Esophagus muscularis mucosa (tissue), 4 donors: ENCODE measurements at places on chromosomes 16 and 17. TPM values are rescaled to one million over a fixed set of nuclear protein-coding genes. Genes with fewer than 3 reads are reported as not detected.

DNA sequence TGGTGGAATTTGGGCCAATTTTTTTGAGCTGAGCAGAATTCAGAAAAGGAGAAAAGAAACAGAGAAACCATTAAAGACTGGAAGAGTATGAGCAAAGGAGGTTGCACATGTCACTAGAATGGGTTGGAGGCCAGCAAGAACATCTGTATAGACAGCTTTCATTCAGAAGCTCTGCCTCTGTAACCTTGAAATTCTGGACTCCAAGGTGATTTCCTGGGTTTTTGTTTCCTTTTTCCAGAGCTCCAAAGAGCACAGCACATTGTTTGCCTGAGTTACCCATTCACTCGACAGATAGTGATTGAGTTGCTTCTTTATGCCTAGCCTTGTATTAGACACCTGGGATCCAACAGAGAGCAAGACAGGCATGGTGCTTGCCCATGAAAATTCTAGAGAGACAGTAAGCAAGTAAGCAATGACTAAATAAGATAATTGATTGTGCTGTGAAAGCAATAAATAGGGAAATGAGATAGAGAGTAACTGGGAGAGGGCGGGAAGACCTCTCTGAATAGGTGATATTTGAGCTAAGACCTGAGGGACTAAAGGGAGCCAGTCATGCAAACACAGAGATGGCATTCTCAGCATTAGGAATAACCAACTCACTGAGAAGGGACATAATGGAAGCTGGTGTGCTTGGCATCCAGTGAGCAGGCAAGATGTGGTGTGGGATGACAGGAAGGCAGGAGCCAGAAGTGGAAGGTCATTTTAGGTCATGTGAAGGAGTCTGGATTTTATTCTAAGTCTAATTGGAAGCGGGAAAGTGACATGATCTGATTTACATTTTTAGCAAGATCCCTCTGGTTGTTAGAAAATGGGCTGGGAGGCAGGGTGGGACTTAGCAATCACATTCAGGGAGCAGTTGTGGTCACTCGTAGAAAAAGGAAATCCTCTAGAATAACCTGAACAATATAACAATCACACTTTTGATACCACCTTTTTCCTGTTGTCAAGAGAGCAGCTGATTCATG is 197.5 kb downstream of the HS3ST3A1 start:
- DNase-seq, result no peak

GRCh38 chr16:87713451-87714229 is 52.1 kb downstream of the KLHDC4 start:
- DNase-seq, result no peak

GRCh38 chr17:49975531-49975930 is 6.5 kb downstream of the DLX4 start:
- DNase-seq, result no peak

DNA sequence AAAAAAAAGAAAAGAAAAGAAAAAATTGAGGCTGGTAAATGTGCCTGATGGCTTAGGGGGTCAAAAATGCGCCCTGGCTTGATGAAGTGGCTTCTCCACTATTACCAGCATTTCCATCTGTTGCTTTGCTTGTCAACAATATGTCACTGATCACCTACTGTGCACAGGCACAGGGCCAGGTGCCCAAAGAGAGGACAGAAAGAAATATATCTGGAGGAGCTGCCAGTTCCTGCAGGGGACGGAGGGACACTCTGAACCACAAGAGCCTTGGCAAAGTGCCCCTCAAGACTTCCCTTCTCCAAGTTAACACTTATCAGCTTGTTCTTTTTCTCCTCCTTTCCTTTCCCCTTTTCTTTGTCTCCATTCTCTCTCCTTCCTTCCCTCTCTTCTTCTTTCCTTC is 34.7 kb downstream of the GINS3 start:
- no peak for DNase-seq

Gene ANKS3
- 29.0 TPM for total RNA-seq

Gene HOXB3
- total RNA-seq, result 34.9 TPM

Gene TEX14
- 0.17 TPM for total RNA-seq

Gene PRSS53
- 1.2 TPM for total RNA-seq
